ENCODE measurements at places on chromosomes 5 and 9. TPM values are rescaled to one million over a fixed set of nuclear protein-coding genes. Genes with fewer than 3 reads are reported as not detected.

ANKRD34B gene
- polyA plus RNA-seq: 0.30 TPM

DNA sequence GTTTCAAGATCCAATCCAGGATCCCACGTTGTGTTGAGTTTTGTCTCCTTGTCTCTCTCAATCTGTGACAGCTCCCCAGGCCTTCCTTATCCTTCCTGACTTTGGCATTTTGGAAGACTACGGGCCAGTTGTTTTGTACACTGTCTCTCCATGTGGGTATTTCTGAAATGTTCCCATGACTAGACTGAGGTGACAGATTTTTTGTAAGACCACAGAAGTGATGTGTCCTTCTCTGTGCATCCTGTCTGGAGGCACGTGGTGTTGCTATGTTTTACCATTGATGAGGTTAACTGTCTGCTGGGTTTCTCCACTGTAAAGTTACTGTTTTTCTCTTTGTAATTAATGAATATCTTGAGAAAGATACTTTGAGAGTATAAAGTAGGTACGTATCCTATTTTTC is 15.7 kb upstream of the PDZD2 start:
- DNase-seq: no peak

- DNase-seq: no peak
Observed at GRCh38 chr5:34487159-34487879, 168.8 kb upstream of the RAI14 start.

DNA sequence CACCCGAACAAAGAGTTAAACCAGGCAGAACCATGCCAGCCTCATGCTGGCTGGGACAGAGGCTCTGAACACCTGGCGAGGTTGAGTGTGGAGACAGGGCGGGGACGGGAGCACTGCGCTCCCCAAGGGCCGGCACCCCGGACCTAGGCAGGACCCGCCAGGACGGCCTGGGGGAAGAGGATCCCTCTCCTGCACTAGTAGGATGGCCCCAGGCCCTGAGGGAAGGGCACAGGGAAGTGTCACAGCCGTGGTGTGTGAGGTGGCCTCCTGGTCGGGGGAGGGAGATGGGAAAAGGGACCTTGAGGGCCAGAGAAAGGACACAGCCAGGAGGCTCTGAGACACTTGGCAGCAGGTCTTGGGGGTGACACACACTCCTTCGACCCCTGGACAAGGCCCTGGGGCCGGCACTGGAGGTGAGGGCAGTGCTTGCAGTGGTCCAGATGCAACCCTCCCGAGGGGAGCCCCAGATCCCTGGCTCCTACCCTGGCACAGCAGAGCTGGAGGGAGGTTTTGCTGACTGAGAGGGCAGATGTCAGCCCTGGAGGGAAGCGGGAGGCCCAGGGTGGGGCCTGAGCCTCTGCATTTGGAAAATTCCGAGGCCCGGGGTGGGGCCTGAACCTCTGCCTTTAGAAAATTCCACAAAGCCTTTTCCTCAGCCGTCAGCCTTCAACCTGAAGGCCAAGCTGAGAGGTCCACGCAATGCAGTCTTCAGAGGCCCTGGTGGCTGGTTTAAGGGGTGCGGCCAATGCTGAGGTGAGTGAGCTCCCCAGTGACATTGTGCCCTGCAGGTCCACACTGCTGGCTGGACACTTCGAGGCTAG is 24.8 kb upstream of the TERT start:
- DNase-seq: no peak

DNA sequence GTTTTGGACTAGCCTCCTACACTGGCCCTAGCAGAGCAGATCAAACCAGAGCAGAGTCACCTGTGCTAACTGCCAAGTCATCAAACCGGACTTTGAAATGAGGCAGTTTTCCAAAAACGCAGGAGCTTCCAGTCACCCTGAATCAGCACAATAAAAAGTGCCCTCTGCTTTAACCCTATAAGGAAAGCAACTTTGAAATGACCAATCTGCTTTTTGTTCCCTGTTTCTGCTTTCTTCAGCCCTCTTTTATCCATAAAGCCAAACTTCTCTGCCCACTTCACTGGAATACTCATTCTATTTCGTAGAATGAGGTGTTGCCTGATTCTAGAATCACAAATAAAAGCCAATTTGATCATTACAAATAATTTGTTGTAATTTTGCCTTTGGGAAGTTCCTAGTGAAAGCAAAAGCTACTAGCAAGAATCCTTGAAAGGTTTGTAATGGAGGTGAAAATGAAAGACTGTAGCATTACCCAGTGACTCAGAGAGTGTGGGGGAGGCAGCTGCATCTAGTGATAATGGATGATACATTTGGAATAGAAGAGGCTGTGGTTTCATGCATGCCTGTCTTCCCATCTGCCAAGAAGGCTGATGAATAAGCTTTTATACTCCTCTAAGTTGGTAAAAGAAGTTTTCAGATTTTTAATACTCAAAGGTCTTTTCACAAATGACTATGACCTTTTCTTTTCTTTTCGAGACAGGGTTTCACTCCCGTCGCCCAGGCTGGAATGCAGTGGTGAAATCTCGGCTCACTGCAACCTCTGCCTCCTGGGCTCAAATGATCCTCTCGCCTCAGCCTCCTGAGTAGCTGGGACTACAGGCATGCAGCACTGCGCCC is 14.9 kb downstream of the SPAAR start:
- DNase-seq: no peak

PCDHB9 gene
- polyA plus RNA-seq: 4.4 TPM

DNA sequence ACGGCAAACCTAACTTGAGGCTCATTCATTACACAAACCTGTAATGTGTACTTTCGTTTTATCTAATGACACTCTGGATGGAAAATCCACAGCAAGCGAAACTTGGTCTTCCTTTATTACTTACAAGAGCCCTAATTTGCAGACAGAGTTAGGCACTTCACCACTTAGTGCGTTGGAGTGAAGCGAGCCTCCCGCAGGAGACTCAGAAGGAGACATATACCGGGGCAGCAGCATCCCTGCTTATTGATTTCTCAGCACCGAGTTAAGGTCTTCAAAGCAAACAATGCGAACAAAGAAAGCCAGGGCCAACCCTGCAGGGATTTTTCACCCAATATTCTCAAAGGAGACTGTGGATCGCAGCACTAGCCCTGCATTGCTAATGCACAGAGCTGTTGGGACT is 28.6 kb downstream of the LSM11 start:
- DNase-seq: no peak

DNA sequence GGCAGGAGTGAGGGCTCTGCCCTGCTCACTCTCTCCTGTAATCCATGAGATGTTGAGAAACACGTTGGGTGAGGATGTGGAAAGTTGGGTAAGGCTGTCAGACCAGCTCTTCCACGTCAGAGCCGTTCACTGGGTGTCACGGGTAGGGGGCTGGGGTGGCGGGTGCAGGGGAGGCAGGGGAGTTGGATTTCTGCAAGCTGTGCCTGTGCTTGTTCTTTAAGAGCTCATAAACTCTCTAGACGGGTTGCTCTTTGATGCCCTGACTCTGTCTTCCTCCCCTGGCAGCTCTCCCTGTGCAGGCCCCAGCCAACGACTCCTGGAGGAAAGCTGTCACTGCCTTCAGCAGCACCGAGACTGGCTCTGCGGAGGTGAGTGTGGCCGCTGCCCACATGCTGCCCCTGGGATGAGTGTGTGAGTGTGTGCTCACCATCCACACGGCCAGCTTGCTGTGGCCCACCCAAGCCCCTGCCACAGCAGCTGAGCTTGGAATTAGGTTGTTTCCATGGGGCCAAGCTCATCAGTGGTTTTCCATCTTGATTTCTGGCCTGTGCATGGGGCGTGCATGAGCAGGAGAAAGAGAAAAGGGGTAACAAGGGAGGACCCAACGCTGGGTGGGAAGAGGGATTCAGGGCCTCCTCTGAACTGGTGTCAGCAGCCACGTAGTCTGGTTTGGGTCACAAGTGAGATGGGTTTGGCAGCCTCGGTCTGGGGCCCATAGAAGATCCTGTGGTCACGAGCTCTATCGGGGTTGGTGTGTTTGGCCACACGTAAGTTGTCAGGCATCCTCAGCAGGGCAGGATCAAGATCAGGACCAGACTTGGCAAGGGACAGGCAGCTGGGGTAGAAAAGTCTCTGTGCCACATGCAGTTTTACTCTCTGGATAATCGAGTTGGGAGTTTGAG is 21.0 kb upstream of the POMT1 start:
- no peak for DNase-seq

- no peak for DNase-seq
Observed at GRCh38 chr5:96459313-96460121, 26.5 kb upstream of the PCSK1 start.

DNA sequence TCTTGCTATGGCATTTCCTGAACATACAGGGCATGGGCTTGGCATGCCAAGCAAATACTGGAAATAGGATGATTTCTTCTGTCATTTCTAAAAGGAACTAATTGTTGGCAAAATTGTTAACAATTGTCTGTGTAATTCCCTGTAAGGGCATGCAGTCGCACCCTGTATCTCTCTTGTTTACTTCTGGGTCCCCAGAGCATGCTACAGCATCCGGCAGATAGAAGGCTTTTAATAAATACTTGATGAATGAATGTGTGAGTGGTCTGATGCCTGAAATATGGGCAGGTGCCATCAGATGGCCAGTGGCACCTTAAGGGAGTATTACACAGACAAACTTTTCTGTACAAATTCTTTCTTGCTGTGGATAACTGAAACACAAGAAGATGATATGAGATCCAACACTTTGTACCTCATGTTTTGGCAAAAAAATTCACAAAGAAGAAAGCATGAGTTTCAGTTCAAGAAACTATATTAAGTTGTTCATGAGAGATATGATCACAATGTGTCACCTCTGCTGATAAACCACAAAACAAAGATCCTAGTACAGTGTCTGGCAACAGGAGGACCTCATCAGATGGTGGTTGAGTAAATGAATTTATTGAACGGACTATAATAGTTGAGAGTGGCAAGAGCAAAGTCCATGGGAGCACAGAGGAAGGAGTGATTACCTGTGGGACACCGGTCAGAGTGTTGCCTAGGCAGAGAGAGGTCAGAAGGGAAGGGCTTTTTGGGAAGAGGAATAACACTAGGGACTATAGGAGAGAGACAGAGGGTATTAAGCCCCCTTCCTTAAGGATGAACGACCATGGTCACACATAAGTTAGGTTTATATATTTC is 194.2 kb downstream of the ATP10B start:
- DNase-seq: no peak

HTR4 gene
- polyA plus RNA-seq: 0.11 TPM

DNA sequence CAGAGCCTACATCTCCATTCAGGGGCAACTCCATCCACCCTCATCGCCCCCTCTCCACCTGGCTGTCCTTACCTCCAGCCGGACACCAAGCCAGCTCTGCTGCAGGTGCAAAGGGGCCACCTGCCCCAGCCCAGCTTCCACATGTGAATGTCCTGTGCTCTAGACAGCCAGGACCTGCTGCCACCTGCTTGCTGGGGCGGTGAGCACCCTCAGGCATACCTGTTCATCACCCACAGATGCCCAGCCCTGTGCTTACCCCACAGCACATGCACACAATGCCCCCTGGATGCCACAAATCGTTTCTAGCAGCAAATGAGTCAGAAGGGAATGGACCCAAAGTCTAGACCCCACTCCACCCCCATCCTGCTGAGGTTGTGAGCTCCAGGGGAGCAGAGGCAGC is 13.3 kb upstream of the NKD2 start:
- no peak for DNase-seq

DNA sequence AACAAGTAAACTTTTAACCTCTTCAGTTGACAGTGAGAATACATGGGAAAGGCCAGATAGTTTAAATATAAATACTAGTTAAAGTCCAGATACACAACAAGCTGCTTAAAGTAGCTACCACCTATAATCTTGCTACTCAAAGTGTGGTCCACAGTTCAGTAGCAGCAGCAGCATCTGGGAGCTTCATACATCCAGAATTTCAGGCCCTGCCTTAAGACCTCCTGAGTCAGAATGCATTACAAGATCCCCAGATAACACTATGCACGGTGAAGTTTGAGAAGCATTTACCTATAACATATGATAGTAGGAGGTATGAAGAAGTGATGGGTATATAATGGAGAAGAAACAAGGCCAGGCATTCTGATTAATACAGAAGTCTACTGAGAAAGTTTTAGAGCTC is 244.5 kb downstream of the EFNA5 start:
- DNase-seq: no peak

- no peak for DNase-seq
Observed at GRCh38 chr9:68951879-68952659, 61.8 kb downstream of the PRKACG start.

NNT gene
- 116 TPM for polyA plus RNA-seq

DNA sequence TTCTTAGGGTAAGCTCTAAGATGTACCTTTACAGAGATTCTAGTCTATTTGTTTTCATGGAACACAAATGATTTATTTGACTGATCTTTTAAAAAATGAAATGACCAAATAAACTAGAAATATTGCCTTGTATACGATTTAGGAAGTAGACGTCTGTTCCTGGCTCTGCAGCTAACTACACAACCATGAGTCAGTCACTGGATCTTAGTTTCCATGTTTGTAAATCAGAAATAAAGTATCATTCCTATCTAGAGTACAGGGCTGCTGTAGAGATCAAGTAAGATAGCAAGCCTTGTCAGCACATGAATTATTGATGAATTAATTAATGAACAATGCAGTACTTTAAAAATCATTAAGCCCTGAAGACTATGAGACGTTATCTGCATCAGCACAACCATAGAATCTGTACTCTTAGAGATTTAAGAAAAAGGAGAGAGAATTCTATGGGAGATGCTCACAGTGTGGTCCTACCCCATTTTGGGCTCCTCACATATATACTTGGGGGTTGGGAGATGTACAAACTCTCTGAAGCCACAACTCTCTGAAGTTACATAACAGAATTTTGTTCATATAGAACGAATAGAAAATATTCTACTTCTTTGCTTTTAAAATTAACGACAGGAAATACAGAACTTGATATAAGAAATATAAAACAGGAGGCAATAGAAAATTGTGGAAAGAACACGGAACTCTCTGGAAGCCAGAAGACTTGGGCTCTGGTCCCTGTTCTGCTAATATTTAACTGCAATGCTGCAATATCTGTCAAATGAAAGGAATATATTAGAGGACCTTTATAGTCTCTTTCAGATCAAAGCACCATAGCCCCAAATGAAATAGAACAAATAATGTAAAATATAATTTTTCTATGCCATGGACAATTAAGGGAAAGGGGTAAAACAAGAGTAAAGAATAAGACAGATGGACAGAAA is 48.4 kb upstream of the HNRNPA0 start:
- DNase-seq: no peak

GRCh38 chr5:170147753-170148264 is 42.1 kb downstream of the FOXI1 start:
- no peak for DNase-seq

ADAMTS16 gene
- polyA plus RNA-seq: 75.3 TPM

- no peak for DNase-seq
Observed at GRCh38 chr5:138024117-138024516, 8.8 kb downstream of the FAM13B start.

DNA sequence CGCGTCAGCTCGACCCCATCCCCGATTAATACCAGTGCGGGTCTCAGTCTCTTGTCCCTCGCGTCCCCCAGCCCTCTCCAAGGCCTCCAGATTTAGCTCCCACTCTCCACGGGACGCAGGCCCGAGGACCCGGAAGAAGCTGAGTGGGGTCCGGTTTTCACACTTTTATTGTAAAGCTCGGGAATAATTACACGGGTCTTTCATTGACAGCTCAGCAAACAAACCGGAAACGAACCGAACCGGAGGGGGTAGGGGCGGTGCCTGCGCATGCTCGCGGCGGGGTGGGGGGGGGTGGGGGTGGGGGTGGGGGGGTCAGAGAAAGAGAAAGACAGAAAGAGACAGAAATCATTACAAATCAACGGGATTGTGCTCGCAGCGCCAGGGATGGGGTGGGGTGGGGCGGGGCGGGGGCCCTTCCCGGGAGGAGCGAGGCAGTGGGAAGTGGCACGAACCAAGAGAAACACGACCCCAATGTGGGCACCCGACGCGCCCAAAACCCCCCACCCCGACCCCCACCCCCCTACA is 27.9 kb downstream of the PCDH1 start:
- DNase-seq: no peak

MARCOL gene
- not detected for polyA plus RNA-seq

- DNase-seq: no peak
Observed at GRCh38 chr9:76013809-76014208, 123.3 kb downstream of the PCSK5 start.
